ENCODE measurements at places on chromosomes 7 and 10.

DNA sequence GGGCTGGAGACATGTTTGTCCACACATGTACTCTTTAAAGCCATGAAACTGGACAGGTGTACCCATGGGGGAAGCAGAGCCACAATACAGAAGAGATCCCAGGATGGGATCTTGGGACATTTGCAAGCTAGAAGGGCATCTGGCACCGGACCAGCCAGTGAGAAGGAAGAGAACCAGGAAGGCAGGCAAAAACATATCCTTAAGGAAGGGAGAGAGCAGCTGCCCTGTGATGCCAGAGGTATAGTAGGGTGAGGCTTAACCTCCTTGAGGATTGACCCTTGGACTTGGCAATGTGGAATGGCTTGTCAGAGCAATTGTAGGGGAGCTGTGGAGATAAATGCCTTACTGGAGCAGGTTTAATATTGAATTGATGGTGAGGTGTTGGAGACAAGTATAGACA, 17.9 kb upstream of the SUV39H2 start:
- no peak for DNase-seq

DNA sequence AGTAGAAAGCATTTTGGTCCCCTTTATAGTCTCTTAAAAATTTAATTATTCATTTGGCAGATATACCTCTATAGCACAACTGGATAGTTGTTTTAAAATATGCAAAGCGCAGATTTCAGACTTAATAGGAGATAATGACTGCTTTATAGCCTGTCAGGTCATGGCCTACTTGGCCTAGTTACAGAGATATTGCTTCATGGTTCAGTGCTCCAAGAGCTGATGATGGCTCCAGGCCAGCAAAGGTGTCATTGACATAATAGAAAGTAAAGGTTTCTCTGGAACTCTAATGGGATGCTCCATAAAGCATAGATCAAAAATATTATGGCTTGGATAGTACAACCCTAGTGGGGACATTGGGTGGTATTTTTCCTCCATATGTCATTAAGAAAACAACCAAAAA, 285.7 kb downstream of the NXPH1 start:
- no peak for DNase-seq

DNA sequence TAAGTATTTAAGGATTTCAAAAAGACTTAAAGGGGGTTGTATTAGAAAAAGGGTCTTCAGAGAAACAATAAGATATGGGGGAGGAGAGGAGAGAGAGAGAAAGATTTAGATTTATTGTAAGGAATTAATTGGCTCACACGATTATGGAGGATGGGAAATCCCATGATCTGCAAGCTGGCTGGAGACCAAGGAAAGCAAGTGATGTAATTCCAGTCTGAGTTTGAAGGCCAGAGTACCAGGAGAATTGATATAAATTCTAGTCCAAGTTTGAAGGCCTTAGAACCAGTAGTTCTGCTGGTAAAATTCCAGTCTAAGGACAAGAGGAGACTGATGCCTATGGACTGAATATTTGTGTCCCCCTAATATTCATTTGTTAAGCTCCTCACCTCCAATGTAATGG, 20.6 kb upstream of the SLC13A1 start:
- DNase-seq: no peak

DNA sequence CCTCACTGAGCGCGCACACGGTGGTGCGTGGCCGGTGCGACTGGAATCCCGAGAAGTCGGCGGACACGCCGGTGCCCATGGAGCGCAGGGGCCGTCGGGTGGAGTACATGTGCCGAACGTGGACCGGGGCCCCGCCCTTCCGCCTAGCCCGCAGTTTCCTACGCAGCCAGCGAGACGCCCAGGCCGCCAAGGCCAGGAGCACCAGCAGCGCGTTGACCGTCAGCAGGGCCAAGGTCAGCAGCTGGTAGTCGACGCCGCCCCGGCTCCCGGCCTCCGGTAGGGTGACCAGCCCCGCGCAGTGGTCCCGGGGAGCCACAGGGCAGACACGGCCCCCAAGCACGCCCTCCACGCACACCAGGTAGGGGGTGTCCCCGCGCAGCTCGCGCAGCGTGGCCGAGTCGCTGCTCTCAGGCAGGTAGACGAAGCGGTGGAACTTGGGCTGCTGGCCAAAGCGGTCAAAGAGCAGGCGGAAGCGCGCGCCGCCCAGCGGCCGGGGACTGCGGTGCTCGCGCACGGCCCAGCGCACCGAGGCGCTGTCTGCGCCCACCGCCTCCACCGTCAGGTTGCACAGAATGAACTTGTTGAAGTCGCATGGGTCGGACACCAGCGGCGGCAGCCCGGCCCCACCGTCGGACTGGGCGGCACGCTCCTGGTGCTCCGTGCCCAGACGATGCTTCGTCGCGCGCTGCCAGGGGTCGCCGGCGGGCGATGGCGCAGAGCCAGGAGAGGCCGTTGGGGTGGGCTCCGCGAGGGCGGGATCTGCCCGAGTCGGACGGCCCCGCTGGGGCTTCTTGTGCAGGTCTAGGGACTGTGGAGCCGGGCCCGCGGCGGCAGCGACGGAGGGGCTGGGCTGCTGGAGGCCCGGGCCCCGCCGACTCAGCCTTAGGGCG, 2.2 kb downstream of the TRIL start:
- no peak for DNase-seq

- DNase-seq: no peak
These were observed 66.3 kb downstream of the PRKAG2 start for GRCh38 chr7:151810441-151811232.

Measured in fibroblast of skin of left quadriceps (primary cell).